ENCODE measurements at places on chromosomes 11 and 22.
A peak's percentile ranks its signal among the peaks of the same experiment; 100 is the strongest.

- no peak for DNase-seq
Observed at GRCh38 chr11:115990004-115990447, 485.8 kb upstream of the CADM1 start.

GRCh38 chr11:19259487-19260345 is 19.0 kb upstream of the E2F8 start:
- DNase-seq = no peak

DNA sequence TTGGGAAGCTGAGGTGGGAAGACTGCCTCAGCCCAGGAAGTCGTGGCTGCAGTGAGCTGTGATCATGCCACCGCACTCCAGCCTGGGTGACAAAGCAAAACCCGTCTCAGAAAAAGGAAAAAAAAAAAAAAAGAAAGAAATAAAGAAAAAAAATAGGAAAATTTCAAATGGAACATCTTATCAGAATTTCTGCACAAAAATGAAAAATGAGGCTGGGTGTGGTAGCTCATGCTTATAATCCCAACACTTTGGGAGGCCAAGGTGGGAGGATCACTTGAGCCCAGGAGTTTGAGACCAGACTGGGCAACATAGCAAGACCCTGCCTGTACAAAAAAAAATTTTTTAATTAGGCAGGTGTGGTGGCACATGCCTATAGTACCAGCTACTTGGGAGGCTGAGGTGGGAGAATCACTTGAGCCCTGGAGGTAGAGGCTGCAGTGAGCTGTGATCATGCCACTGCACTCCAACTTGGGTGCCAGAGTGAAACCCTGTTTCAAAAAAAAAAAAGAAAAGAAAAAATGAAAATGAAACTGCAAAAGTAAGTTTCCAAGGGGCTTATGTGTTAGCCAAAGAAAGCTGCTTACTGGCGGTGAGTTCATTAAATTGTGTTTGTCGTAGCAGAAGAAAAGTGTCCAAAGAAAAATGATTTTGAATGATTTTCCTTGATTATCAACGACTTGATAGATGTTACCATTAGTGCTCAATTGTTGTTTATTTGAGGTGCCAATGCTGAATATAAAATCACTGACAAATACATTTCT is 7.5 kb upstream of the CRKL start:
- DNase-seq = no peak

DNA sequence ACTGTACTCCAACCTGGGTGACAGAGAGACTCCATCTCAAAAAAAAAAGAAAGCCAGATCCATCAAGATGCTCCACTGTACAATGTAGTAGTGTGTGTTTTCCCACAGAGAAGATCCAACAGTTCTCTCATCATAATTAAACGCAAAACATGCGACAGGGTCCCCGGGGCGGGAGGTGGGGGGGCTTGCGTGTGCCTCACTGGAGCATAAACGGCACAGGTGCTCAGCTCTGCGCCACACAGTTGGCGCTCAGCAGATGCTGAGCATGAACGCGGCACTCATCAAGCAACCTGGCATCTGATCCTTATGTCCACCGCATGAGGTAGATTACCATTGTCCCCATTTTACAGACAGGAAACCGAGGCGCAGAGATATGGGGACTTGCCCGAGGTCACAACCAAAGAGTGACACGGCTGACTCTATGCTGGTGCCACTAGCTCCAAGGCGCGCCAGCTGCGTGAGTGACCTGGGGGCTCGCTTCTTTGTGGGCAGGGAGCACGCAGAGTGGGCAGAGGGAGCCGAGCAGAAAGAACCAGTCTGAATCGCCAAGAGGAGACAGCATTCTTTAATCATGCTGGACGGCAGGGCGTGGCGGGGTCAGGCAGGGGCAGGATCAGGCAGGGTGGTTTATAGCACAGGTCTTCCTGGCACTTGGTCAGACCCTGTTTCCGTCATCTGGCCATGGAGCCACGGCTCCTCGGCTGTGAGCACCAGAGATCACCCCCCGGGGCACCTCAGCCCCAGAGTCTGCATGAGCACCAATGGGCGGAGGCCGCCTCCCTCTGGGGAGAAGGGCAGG is 8.2 kb downstream of the C1QTNF6 start:
- DNase-seq = no peak

DNA sequence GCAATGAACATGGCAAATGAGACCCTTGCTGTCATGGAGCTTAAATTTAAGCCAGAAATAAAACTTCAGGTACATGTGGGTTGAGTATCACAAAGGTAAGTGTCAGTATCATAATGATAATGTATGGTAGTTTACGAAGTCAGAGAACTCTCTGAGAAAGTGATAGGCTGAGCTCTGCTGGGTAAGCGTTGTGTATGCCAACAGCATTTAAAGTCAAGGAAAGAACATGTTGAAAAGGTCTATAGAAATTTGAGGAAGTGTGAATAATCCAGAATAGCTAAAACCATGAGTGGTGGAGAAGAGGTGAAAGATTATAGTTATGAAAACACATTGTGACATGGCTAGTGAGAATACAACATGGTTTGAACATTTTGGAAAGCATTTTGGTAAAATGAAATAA is 17.4 kb upstream of the CTSC start:
- DNase-seq = no peak

- no peak for DNase-seq
Observed at GRCh38 chr11:59918480-59918879, 19.8 kb upstream of the OOSP1 start.

DNA sequence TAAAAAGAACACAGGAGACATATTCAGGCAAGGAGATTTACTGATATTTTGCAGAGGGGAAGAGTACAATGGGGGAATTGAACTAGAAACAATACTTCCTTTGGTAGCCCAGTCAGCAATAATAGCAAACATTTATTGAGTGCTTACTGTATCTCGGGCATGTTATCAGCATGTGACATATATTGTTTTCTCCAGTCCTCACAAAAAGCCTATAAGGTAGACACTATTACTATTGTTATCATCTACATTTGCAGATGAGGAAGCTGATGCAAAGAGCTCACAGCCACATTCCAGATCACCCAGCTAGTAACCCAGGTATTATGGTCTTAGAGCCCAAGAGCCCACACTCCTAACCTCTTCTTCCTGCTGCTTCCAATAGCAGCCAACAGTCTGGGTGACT is 27.9 kb downstream of the NAV2 start:
- DNase-seq = no peak

DNA sequence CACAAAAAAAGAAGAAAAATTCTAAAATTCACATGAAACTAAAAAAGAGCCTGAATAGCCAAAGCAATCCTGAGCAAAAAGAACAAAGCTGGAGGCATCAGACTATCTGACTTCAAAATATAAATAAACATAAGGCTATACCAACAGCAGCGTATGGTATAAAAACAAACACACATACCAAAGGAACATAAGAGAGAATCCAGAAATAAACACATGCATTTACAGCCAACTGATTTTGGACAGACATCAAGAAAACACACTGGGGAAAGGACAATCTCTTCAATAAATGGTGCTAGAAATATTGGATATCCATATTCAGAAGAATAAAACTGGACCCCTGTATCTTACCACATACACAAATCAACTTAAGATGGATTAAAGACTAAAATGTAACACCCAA is 2.8 kb upstream of the MTMR2 start:
- DNase-seq = no peak

DNA sequence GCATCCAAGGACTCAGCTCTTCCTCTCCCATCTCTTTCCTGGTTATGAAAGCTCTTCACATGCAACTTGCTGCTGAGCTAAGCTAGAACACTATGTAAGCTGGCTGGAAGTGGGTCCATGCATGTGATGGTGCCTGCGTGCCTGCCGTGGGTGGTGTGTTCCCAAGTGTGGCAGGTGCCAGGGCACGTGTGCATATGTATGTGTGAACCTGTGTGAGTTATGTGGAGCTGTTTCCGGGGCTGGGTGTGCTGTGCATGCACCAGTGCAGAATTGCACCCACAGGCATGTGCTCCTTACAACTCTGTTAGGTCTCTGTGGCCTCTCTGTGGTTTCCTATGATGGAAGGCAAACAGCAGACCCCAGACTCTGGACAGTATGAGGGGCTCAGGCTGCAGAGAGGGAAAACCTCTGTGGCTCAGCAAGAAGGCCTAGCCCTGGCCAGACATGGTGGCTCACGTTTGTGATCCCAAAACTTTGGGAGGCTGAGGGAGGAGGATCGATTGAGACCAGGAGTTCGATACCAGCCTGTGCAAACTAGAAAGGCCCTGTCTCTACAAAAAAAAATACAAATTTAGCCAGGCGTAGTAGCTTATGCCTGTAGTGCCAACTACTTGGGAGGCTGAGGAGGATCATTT is 4.1 kb upstream of the P2RY6 start:
- peak; percentile 54 for DNase-seq

- no peak for DNase-seq
Observed at GRCh38 chr11:45344028-45344427, 57.9 kb upstream of the SYT13 start.

GRCh38 chr22:34395370-34395769 is 475.1 kb upstream of the LARGE1 start:
- DNase-seq = no peak

DNA sequence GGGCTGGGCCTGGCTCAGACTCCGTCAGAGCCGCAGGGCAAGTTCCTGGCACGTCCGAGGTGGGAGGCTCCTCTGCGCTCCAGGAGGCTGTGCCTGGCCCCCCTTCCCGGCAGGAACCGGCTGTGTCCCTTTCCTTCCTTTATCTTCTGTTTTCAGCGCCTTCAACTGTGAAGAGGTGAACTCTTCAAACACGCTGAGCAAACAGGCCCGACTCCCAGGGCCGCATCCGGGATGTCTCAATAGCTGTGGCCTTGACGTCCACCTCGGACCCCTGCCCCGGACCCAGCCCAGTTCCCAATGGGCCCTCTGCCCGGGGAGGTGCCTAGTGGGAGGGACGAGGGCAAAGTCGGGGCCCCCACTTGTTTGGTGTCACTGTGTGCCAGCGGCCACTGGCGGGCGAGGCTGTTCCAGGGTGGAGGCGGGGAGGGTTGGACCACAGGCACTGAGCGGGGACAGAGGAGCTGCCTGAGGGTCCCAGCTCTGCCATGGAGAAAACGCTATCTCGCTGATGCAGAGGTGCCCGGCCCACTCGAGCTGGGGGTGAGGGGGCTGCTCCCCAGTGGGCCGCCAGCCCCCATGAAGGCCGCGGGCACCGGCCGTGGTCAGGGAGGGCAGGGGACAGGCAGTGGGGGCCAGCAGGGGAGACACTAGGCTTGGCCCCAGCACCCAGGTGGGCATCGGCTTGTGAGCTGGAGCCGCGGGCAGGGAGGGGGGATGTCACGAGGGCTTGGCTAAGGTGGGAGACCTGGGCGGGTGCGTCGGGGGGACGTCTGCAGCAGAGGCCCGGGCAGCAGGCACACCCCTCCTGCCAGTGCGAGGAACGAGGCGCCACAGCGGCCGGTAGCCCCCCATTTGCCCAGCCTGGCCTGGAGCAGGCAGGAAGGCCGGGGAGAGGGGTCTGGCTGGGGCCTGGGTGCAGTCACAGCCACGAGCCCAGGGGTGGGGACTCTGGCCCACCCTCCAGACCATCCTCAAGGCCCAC is 2.7 kb upstream of the MUC5B start:
- DNase-seq = no peak

- DNase-seq = no peak
Observed at GRCh38 chr11:68449951-68450350, 10.6 kb upstream of the PPP6R3 start.

DNA sequence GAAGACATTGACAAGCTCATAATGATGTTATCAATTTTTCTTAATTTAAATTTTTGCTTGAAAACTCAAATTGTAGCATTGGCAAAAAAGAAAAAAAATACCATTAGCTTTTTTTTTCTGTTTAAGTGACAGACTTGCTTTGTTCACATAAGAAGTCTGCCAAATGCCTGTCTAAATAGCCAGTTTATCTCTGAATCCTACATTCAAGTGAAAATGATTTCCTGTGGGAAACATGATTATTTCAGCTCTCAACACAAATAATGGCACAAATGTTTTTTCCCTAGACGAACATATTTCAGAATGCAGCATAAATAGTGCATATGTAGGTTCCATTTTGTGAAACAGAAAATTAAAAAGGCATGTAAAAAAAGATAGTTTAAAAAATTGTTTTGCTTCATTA is 23.5 kb downstream of the TYR start:
- DNase-seq = no peak

GRCh38 chr22:37802310-37803194 is 5.2 kb upstream of the GCAT start:
- DNase-seq = no peak

GRCh38 chr11:114764563-114764962 is 86.2 kb downstream of the NXPE2 start:
- DNase-seq = no peak

GRCh38 chr11:117345039-117345438 is 17.4 kb downstream of the CEP164 start:
- DNase-seq = no peak

DNA sequence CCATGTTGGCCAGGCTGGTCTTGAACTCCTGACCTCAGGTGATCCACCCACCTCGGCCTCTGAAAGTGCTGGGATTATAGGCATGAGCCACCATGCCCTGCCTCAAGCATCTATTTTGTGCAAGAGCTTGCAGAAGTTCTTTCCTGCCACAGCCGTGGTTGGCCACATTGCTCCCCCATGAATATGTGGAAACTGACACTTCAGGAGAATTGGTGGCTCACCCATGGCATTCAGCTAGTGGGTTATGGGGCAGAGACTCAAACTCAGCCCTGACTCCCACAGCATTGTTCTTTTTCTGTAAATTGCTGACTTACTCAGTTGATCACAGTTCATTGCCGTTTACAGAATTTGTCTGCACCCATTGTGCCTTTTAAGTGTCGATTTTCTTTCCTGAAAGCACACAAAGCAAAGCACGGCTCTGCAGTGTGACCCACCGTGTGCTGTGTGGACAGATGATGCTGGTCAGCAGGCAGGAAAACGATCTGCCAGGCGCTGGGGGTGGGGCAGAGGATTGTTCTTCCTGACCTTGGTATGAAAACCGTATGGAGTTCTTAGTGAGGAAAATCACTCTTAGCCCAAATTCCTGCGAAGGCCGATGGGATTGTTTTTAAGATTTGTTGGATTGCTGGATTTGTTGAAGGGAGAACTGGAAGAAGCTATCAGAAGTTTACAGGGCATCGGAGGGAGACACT is 115.6 kb downstream of the PTPRJ start:
- no peak for DNase-seq

GRCh38 chr11:76659672-76660532 is 10.6 kb downstream of the LRRC32 start:
- no peak for DNase-seq

GRCh38 chr22:19466126-19466716 is 12.8 kb downstream of the UFD1 start:
- DNase-seq = no peak

DNA sequence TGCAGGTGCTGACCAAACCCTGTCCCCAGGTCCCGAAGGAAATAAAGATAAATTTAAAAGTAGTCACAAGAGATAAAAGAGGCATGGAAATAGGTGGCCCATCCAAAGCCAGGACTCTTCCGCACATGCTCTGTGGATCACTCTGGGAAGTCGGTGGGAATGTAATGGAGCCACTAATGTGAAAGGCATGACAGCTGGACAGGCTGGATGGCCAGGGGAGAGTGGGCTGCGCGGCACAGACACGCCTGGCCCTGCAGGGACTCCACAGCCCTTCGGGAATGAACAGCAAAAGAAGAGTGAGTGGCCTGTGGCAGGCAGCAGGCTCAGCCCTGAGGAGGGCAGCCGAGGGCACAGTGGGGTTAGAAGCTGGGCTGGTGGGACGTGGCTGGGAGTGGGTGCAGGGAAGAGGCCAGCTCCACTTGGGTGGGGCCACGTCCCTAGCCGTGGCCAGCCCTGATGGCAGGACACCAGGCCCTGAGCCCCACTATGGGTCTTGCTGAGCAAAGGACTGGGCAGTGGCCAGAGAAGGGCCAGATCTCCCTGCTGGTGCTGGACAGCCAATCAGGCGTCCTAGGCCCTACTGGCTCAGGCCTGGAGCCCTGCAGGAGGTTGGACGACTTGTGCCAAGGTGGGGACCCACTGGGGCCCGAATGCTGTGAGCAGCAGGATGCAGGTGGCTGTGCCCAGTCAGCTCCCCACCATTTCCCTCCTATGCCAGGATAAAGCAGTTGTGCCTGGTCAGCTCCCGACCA is 31.3 kb upstream of the GNB1L start:
- DNase-seq = no peak
